Caco-2 (cell line): ENCODE measurements at places on chromosomes 1 and 21. TPM values are rescaled to one million over a fixed set of nuclear protein-coding genes. Genes with fewer than 3 reads are reported as not detected.
A peak's percentile ranks its signal among the peaks of the same experiment; 100 is the strongest.

DNA sequence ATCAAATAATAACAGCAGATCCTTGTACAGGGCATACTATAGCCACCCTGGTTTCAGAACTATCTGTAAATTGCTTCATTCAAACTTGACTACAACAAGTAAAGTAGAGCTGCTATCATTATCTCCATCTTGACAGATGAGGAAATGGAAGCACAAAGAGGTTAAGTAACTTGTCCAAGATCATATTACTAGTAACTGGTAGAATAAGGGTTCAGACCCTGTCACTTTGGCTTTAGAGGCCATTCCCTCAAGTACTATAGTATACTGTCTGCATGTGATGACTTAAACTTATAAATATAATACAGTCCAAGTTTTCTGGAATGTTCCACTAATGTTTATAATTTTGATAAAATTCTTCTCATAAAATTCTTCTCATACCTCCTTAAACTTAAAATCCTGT, 24.8 kb downstream of the PGM1 start:
- no peak for DNase-seq

- DNase-seq, result no peak
Measured at GRCh38 chr1:228353601-228354371, 52.8 kb downstream of the TRIM11 start.

GRCh38 chr1:207977876-207978275, 67.0 kb upstream of the CD34 start:
- no peak for DNase-seq

DNA sequence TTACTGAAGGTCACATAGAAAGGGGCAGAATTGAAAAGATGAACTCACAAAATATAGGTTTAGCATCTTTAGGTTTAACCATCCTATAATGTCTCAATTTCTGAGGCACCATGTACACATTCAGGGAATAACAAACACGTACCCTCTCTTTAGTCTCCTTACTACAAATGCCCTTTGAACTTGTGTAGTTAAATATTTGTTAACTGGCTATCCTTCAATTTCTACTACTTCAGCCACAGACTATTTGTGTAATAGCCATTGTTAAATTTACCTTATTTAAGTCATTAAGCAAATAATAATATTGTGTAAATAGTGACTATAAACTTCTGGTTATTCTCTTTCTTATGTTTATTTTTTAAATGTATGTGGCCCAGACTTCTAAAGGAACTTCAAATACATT, 600.5 kb downstream of the KCNT2 start:
- no peak for DNase-seq

DNA sequence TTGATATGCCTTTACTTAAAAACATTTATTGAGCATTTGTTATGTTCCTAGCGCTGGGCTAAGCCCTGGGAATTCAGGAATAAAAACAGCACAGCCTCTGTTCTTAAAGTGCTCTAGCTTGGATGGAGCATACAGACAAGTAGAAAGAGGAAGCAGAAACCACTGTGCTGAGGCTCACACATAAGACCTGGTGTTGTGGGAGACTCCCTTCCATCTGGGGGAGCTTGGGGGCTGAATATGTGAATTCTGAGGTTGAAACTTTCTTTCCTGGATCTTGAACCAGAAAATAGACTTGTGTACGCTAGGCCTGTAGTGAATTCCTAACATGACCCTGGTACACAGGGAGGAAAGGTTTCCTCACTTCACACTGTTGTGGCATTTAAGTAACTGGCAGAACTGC, 209.9 kb downstream of the ZNF326 start:
- DNase-seq, result no peak

DNA sequence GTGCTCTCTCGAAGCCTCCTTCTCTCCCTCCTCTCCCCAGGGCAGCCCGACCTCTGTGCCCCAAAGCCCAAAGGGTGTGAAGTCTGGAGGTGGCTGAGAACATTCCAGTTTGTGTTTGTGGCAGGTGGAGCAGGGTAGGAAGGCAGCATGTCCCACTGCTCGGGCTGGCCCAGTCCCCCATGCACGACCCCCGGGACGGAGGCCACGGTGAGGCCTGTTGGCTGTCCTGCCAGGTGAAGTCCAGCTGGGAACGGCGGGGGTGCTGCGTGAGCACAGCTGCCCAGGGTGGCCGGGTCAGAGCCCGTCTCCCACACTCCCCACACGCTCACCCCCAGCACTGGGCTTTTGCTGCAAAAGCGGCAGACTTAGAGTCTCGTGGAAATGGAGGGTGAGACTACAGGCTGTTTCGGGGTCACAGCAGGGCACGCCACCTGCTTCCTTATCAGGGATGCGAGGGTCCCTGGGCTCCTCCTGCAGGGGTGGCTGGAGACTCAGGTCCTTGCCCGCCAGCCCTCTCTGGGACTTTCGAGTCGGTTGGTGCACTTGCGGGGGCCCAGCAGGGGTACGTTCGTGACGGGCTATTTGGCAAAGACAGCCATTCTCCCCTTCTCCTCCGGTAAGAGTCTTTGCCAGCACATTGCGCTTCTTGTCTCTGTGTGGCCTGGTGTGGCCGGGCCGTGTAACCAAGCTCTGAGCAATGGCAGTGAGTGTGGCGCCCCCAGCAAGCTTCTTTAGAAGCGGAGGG, 40.3 kb downstream of the MORN1 start:
- no peak for DNase-seq

DNA sequence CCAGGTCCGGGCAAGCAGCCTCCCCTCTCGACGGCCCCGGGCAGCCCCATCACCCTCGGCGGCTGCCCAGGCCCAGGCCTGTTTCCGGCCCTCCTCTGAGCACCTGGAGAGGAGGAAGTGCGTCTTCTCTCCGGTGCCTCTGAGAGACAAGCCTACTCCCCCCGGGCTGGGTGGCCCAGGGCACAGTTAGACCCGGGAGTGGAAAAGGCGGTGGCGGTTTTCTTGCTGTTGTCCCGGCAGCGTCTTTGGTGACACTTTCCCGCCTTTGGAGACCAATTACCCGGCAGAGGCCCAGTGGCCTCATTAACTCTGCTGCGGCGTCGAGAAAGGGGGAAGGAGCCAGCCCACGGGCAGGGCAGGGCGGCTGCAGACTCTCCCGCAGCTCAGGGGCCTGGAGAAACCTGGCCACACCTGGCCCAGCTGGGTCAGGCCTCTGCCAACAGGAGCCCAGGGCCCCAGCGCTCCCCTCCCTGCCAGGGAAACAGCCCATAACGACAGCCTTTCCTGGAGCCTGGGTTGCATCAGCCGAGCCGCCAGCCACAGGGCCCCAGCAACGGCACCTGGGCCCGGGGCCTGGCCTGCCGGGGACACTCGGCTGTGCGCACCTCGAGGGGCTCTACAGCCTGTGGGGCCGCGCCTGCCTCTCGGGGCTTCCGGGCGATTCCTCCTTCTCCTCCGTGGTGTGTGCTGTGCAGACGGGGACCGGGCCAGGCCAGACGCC, 28.4 kb upstream of the C1orf159 start:
- DNase-seq, result no peak

GRCh38 chr1:14570514-14570913, 28.0 kb upstream of the KAZN start:
- no peak for DNase-seq

GRCh38 chr1:116560704-116561490, 9.9 kb downstream of the CD58 start:
- DNase-seq, result no peak

GRCh38 chr1:170214117-170215032, 68.6 kb downstream of the NTMT2 start:
- no peak for DNase-seq

DNA sequence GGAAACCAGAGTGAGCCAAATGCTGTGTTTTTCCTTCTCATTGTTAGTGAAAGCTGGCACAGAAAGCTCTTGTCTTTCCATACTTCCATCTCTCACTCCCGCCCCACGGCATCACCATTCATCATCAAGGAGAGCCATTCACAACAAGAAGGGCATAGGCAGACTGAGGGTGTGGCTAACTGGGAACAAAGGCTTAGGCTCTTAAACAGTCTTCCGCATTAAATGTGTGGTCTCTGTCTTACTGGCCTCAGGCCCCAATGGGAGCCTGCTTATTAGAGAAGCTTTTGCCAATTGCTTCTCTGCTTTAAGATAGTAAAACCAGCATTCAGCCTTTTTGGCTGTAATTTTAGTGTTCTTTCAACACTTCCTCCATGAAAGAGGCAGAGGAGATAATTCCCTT, 51.4 kb downstream of the TNFSF18 start:
- no peak for DNase-seq

DNA sequence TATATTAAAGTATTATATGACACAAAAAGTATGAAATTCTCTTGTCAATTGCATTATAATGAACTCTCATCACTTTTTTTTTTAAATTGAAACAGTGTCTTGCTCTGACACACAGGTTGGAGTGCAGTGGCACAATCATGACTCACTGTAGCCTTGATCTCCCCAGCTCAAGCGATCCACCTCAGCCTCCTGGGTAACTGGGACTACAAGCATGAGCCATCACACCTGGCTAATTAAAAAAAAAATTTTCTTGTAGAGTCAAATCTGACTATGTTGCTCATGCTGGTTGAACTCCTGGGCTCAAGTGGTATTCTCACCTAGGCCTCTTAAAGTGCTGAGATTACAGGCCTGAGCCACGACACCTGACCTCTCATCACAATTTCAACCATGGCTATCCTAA, 259.3 kb downstream of the S1PR1 start:
- no peak for DNase-seq

GRCh38 chr1:109383087-109383779, 14.5 kb downstream of the SORT1 start:
- peak; percentile 39 for DNase-seq

DNA sequence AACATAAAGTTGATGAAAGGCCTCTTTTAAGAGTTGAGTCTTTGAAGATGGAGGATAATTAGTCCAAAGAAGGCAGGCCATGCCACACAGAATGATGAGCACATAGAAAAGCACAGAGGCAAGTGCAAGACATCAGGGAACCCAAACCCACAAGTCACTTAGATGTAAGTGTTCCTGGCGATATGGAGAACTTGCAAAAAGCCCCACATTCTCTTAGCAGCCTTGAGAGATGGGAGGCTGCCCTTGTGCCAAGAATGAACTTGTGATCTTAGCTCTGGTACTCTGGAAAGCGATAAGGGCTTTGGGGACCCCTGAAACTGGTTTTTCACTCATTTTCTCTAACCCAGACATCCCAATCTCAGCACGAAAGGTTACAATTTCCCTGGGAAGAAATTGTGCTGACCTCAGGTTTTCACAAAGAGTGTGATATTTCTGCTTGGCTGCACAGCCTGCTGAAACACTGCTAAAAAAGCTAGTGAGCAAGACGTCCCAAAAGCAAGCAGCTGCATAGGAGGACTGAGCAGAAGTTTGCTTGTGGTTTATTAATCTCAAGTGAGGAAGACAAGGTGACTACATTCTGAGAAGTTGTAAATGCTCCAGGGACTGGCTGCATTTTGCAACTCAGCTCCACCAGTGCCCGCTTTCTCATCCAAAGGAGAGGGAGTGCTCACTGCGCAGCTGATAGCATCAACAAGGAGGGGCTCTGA, 496.9 kb upstream of the CAMK1G start:
- no peak for DNase-seq

- DNase-seq, result no peak
Measured at GRCh38 chr21:29716753-29717152, 223.0 kb downstream of the GRIK1 start.

DNA sequence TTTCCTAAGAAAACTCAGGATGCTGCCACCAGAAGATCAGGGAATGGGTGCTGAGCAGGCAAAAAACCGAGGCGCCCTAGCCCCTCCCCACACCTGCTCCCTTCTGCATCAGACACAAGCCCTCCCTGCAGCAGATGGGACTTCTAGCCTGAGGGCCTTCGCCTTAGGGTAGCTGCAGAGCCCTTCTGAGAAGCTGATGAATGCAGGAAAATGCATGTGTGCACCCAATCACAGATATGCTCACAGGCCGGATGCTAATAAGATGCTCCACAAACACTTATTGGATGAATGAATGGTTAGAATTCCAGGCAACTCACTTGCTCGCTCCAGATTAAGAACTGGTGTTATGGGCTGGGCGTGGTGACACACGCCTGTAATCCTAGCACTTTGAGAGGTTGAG, 6.8 kb upstream of the C1orf210 start:
- no peak for DNase-seq

DNA sequence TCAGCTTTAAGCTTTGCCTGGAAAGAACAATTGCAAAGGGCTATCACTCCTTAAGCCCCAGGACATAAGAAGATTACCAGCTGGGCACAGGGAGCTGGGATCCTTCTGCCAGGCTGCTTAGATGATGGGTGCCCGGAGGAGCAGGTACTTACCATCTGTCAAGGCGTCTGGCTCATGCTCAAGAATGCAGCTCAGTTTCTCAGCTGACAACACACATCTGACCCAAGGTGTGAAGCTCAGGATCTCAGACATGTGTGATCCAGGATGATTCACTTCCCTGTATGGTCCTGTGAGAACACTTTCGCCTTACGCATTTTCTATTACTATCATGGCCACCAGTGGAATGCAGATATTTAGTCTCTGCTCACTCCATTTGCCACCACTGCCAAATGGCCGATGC, 14.7 kb upstream of the DISC1 start:
- no peak for DNase-seq

GRCh38 chr1:89429062-89429461, 65.2 kb downstream of the GBP6 start:
- no peak for DNase-seq

GRCh38 chr1:78617615-78618026, 2.6 kb upstream of the IFI44L start:
- peak; percentile 39 for DNase-seq

DNA sequence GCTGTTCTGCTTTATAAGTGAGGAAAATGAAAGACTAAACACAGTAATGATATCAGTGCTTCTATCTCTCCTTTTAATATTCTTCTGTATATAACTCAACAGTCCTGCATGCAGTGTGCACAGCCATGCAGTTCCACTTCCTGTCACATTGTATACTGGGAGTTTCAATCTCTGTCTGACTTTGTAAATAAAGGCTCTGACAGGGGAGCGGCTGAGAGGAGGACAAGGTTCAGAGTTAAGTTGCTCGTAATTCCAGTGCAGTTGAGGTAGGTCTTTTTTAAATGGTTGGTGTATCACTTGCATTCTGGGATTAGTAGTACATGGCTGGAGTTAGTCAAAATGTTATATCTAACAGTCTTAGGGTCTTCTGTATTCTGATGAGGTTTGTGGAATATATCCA, 264.5 kb downstream of the OLFM3 start:
- no peak for DNase-seq

GRCh38 chr1:83495560-83495959, 503.4 kb downstream of the TTLL7 start:
- no peak for DNase-seq

The HLX gene
- 0.28 TPM in 1 of 2 replicates, not detected in the other for total RNA-seq

The PLK3 gene
- total RNA-seq, result 3.2 and 5.2 TPM in 2 replicates

The TIAM1 gene
- 5.2 and 5.5 TPM in 2 replicates for total RNA-seq

The CIART gene
- total RNA-seq, result 2.6 and 3.2 TPM in 2 replicates

The EPHA10 gene
- total RNA-seq, result 2.8 and 3.1 TPM in 2 replicates

The TAS1R1 gene
- total RNA-seq, result not detected in 2 replicates

The ST6GALNAC5 gene
- total RNA-seq, result 0.09 and 0.14 TPM in 2 replicates

The MFSD2A gene
- 2.2 TPM in 2 replicates for total RNA-seq

The S100A4 gene
- total RNA-seq, result 53.6 and 54.4 TPM in 2 replicates

The CACNA1S gene
- 0.07 TPM in 2 replicates for total RNA-seq
